ENCODE measurements at places on chromosomes 5 and 9.

GRCh38 chr9:5632540-5632939, 3.6 kb downstream of the RIC1 start:
- no peak for DNase-seq

GRCh38 chr9:112520069-112520468, 33.4 kb downstream of the KIAA1958 start:
- no peak for DNase-seq

GRCh38 chr5:141915881-141916336, 7.8 kb upstream of the DELE1 start:
- DNase-seq = no peak

GRCh38 chr9:121286973-121287741, 19.2 kb downstream of the GSN start:
- peak; percentile 92 for DNase-seq

DNA sequence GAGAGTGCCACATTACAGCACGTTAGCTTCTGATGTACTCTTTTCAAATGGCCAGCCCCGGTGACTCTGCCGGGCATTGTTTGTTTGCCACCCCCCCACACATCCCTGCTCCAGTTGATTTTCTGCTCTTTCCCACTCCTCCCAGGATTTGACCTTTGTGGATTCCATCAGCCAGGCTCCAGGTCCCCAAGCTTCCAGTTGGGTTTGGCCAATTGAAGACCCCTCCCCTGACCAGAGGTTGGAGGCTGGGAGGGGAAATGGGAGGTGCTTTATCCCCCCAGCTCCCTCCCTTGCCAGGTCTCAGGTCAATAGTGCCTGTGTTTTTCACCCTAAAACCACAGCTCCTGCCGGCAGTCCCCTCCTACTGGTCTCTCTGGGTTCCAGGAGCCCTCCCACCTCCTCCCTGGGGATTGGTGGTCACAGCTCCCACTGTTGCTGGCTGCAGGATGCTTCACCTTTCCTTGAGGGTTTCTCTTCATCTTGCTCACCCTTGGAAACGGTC, 34.9 kb downstream of the IRF1 start:
- DNase-seq = no peak

GRCh38 chr5:39623291-39623865, 198.6 kb upstream of the DAB2 start:
- no peak for DNase-seq

DNA sequence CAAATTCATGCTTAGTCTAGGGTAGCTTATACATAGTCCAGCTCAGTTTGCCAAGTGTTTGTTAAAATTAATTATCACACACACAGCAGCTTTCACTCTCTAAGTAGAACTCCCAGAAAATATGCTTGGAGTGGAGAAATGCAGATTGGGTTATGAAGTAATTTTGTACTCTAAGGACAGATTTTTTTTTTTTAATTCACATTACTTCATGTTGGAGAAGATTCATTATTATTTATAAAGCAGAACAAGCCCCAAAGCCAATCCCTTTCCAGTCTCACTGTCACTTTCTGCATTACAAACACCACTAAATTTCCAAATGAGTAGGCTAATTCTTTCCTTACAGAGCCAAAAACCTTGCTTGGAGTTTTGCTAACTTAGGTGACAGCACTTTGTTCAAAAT, 11.7 kb upstream of the C9orf72 start:
- DNase-seq = no peak

- no peak for DNase-seq
Measured at GRCh38 chr5:30747412-30747811, 446.1 kb upstream of the CDH6 start.

- DNase-seq = no peak
Measured at GRCh38 chr9:109426626-109427402, 71.3 kb downstream of the PTPN3 start.

- DNase-seq = no peak
Measured at GRCh38 chr5:18660511-18660910, 1026.3 kb downstream of the TAF11L14 start.

- no peak for DNase-seq
Measured at GRCh38 chr5:54758038-54758437, 227.4 kb downstream of the ESM1 start.

DNA sequence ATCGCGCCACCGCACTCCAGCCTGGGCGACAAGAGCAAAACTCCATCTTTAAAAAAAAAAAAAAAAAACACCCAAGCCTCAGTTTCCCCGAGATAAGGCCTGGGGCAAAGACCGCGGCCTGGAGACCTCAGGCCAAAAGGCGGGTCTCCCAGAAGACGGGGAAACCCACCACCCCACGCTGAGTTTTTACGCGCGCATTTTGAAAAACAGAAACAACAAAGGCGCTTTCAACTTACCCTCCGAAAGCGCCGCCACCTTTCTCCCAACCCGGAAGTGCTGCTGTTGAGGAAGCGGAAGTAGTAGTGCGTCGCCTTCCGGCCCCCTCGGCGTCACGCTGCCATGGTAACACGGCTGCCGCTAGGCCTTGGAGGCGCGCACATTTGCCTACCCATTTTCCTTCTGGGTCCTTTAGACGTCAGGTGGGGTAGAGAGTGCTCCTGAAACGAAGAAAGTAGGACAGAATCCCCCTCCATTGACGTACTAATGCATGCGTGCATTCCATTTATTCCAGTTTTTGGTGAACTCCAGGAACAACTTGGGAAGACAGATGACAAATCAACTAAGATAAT, at the start of gene TTF1:
TSS of gene TTF1 (minus strand) at position 287 of the 569 bp plus-strand sequence. CDS start 4,019 bp downstream, outside the sequence.
- DNase-seq = peak; percentile 87

DNA sequence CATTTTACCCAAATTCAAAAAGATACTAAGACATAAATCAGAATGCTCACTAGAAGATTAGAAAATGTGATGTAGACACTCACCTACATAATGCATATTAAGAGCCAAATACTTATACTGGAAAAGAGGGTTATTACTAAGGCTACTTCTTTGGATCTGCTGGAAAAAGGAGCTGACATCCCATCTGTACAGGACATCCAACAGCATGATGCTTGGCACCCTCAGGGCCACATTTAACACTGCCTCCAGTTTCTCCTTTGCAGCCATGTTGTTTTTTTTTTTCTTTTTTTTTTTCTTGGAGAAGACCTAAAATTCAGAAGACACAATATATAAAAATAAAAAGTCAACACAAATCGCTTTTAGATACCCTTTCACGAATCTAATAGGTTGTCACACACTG, 6.0 kb downstream of the RNF145 start:
- no peak for DNase-seq

- no peak for DNase-seq
Measured at GRCh38 chr5:26237489-26237888, 800.9 kb downstream of the CDH9 start.

DNA sequence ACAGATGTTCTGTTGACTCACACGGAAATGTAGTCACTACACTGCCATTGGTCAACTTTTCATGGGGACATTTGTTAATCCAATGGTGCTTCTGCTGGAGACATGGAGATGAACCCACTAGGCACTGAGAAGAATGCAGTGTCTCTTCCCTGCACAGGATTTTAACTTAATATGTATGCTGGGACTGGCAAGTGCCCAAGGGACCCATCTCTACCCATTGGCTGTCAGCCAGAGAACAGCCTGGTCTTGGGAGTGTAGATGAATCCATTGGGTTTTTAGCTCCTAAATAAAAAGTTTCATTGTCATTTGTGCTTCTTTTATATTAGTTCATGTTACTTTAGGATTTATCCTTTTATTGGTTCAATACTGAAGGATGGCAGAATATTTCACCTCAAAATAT, 195.8 kb upstream of the CDH6 start:
- DNase-seq = no peak

DNA sequence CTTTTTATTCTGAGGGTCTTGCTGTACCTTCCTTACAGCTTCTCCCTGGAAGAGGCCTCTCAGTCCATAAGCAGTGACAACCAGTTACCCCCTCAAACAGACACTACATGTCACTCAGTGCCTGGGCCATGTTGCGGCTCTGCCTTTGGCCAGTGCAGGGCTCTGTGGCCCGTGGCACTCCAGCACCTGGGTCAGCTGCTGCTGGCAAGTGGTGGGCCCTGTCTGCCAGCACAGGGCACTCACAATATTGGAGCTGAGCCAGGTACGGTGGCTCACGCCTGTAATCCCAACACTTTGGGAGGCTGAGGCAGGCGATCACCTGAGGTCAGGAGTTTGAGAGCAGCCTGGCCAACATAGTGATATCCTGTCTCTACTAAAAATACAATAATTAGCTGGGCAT, 24.2 kb downstream of the DAP start:
- no peak for DNase-seq

- no peak for DNase-seq
Measured at GRCh38 chr5:107564931-107565372, 105.8 kb downstream of the EFNA5 start.

DNA sequence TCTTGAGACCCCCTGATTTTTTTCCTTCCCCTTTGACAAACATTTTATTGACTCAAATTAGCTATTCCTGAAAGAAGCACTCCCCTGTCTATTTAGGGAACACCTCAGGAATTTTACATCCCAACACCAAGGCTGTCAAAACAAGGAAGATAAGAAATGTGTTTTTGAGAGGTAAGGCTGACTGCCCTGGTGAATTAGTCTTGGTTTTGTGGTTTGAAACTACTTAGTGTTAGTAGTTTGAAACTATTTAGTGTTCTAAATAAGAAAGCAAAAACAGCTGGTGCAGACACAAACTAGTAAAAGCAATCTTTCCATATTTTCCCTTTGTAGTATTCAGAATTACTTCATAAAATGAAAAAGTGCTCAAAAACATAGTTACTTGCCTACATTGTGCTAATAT, 120.7 kb downstream of the PCSK1 start:
- DNase-seq = no peak

- no peak for DNase-seq
Measured at GRCh38 chr5:5360941-5361520, 61.4 kb upstream of the ICE1 start.

DNA sequence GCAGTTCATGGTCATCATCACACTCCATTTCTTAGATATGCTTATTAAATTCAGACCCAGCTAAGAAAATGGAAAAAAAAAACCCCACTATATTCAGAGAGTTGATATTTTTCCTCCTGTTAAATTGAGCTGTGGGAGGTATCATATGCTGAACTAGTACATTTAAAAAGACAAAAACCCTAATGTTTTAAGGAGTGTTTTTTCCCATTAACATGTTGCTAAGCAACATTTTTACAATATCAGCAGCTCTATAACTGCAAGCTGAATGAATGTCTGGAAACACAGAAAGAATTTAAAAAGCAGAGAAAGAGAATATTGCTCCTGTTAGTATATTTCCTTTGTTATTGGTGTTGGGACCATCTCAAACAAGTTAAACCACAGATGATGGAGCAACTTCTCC, 265.8 kb upstream of the GRIA1 start:
- no peak for DNase-seq

DNA sequence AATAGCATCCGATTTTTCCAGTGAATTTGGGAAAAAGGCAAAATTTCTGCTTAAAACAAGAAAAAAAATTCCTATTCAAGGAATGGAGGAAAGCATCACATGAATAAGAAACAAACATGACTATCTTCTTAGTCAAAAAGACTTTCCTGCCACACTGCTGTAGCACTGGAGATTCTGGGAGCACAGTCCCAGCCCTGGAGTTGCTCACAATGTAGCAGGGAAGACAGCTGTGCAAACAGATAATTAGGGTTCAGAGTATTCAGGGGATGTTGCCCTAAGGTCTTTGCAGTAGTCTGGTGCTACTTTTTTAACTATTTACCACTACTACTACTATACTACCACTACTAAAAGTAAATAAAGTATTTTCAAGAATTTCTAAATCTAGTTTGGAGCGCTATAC, 86.5 kb downstream of the BNC2 start:
- DNase-seq = no peak

GRCh38 chr5:78808380-78808779, 159.8 kb upstream of the LHFPL2 start:
- no peak for DNase-seq

DNA sequence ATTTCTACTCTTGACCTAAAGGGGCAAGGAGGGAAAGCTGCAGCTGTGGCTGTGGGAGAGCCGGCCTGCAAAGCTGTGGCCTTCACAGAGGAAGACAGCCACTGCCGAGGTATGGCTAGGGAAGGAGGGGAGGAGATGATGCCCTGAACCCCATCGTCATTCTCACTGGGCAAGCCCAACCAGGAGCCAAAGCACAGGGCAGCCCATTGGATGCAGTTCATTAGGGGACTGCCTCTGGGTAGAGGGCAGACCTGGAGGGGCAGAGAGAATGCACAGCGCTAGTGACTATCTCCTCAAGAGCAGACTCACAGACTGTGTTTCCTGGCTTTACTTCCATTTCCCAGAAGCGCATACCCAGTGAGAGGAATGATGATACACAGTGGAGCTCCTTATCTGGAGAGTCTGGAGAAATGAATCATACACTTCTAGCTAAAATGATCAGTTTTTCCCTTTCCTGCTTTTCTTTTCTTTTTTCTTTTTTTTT, 47.2 kb upstream of the TTC23L start:
- no peak for DNase-seq

- DNase-seq = no peak
Measured at GRCh38 chr5:143552680-143553079, 149.2 kb upstream of the NR3C1 start.

GRCh38 chr9:133609311-133610098, at the start of gene FAM163B:
TSS of gene FAM163B (minus strand) at chr9:133609389. CDS start at chr9:133580223, 29,166 bp downstream.
- DNase-seq = peak; percentile 30

GRCh38 chr9:389758-390157, 175.1 kb downstream of the DOCK8 start:
- DNase-seq = no peak

- DNase-seq = no peak
Measured at GRCh38 chr5:13945271-13945670, 783 bp upstream of the DNAH5 start.

GRCh38 chr9:114771889-114772288, 34.0 kb downstream of the TNFSF15 start:
- DNase-seq = no peak

- no peak for DNase-seq
Measured at GRCh38 chr5:127758766-127759283, 55.6 kb downstream of the CCDC192 start.

GRCh38 chr9:37430841-37431597, 8.5 kb downstream of the GRHPR start:
- peak; percentile 88 for DNase-seq

GRCh38 chr9:79985772-79986171, 414.0 kb downstream of the TLE4 start:
- DNase-seq = no peak

DNA sequence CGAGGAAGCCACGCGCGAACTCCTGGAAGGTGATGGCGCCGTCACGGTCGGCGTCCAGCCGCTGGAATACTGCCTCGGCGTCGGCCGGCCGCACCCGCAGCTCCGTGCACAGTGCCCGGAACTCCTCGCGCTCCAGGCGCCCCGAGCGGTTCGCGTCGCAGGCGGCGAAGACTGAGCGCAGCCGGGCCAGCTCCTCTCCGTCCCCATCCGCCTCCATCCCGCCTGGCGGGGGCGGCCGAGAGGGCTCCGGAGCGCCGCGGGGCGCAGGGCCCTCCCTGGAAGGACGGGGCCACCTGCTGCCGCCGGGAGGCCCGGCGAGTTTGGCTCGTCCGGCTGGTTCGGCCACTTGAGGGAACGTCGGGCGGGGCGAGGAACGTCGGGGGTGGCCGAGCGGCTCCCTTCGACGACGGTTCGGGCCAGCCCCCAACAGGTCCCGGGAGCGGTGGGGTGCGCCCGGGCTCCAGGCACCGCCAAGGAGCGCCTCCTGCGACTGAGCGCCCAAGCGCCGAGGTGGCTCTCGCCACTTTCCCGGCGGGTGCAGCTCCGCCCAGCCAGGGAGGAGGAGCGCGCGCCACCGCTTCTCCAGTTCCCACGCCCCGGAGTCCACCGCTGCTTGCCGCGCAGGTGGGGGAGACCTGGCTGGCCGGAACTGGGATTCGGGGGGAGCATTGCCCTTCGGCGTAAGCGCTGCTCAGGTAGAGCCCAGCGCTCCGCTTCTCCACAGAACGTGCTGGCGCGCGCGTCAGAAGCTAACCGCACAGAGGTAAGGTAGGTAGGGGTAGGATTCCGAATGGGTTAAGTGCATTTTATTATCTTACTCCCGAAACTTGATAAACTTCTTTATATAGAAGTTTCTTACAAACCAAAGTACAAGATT, at the start of gene RASEF:
TSS of gene RASEF (minus strand) at position 492 of the 877 bp plus-strand sequence. CDS start at position 217, 275 bp downstream.
- DNase-seq = no peak

Measured in putamen (tissue), 1 donor.